Keratinocyte (primary cell): ENCODE measurements at places on chromosomes 4 and X. TPM values are rescaled to one million over a fixed set of nuclear protein-coding genes. Genes with fewer than 3 reads are reported as not detected.

Gene PDCL2
- not detected in 3 replicates for polyA plus RNA-seq

Gene DCAF8L2
- not detected in 3 replicates for polyA plus RNA-seq

Gene TRPC3
- polyA plus RNA-seq = 0.02 TPM in 1 of 3 replicates, not detected in the others

Gene MAGEA2
- not detected in 3 replicates for polyA plus RNA-seq

GRCh38 chr4:139858436-139859205 lies 193.0 kb downstream of the MGST2 start:
- H3K27me3 ChIP-seq = no peaks in the 10 kb centered on the region
- no peak for DNase-seq
- H3K4me3 ChIP-seq = no peak overlapping the region
- no peaks in the 10 kb centered on the region for H3K4me1 ChIP-seq
- no peak overlapping the region for H3K27ac ChIP-seq
- H3K36me3 ChIP-seq = no peaks in the 10 kb centered on the region

GRCh38 chr4:48640225-48640624 lies 139.9 kb downstream of the FRYL start:
- peaks cover 14% of the 10 kb centered on the region for H3K4me1 ChIP-seq
- DNase-seq = no peak
- H3K27me3 ChIP-seq = no peaks in the 10 kb centered on the region
- no peaks in the 10 kb centered on the region for H3K36me3 ChIP-seq
- no peak overlapping the region for H3K27ac ChIP-seq

- no peak for DNase-seq
- H3K27ac ChIP-seq = no peak overlapping the region
- no peaks in the 10 kb centered on the region for H3K27me3 ChIP-seq
- no peak overlapping the region for H3K4me3 ChIP-seq
- H3K4me1 ChIP-seq = peaks cover 5% of the 10 kb centered on the region
- no peaks in the 10 kb centered on the region for H3K36me3 ChIP-seq
Observed at GRCh38 chr4:153453402-153453801, 12.8 kb upstream of the TMEM131L start.

GRCh38 chrX:13341491-13342101 lies 21.7 kb upstream of the ATXN3L start:
- no peak overlapping the region for H3K4me3 ChIP-seq
- H3K36me3 ChIP-seq = no peaks in the 10 kb centered on the region
- H3K4me1 ChIP-seq = peaks cover 6% of the 10 kb centered on the region
- DNase-seq = no peak
- H3K27me3 ChIP-seq = no peaks in the 10 kb centered on the region

- H3K4me1 ChIP-seq = no peaks in the 10 kb centered on the region
- H3K27ac ChIP-seq = no peak overlapping the region
- DNase-seq = no peak
- no peak overlapping the region for H3K4me3 ChIP-seq
- H3K27me3 ChIP-seq = no peaks in the 10 kb centered on the region
- H3K36me3 ChIP-seq = no peaks in the 10 kb centered on the region
Observed at GRCh38 chr4:181933471-181933870, 309.7 kb upstream of the TENM3 start.
